ENCODE measurements at places on chromosomes 6 and 20. TPM values are rescaled to one million over a fixed set of nuclear protein-coding genes. Genes with fewer than 3 reads are reported as not detected.

CAP2 gene
- total RNA-seq = 118 TPM

GRCh38 chr6:89917216-89917615, 22.9 kb downstream of the GJA10 start:
- no peak for DNase-seq

DNA sequence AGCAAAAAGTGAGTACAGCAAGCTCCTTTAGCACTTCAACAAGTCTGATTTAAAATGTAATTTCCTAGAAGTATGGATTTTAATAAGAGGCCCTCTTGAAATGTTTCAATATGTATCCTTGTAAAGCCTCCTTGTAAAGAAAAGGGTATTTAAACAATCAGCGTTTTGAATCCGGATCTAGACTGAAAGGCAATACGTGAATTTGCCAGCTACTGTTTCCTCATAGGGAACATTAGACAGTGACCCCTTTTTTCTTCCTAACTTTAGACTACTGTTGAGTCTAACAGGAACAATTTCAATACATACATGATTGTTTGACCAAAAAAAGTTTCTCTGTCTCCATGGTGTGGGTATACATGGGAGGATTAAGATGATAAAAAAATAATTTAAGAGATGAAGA, 395.0 kb downstream of the TFAP2A start:
- no peak for DNase-seq

ASXL1 gene
- total RNA-seq = 24.5 TPM

CST9L gene
- not detected for total RNA-seq

DNA sequence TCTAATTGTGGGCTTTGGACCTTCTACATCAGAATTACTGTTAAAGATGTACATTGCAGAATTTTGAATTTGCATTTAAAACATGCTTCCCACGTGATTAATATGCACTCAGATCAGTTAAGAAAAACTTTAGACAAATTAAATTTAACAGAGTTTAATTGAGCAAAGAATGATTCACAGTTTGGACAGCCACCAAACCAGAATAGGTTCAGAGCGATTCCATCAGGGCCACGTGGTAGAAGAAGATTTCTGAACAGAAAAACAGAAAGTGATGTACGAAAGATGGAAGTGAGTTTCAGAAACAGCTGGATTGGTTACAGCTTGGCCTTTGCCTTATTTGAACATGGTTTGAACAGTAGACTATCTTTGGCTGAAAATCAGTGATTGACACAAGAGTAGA, 704.2 kb upstream of the MAP3K7 start:
- no peak for DNase-seq
